ELF-1 (cell line): ENCODE measurements at places on chromosomes 5 and 9.

DNA sequence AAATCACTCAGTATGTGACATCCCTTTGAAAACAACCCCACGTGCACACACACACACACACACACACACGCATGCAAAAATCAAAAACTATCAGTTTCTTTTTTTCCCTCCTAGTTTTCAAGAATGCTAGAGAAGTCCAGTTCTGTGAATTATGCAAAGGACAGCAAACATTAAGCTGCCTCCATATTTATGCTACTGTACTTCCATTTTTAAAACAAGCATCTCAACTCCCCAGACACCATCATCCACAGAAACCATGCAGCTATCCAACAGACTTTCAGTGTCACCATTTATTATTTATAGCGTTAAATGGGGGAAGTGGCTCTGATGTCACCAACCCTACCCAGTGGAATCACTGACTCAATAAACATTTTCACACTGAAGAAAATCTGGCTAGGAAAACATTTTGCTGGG lies 1.6 kb downstream of the FBXW11 start:
- DNase-seq: no peak

GRCh38 chr9:88235615-88236014 lies 97.3 kb upstream of the SPATA31C2 start:
- no peak for DNase-seq

- DNase-seq: no peak
These were observed 338.9 kb downstream of the CDH12 start for GRCh38 chr5:22514231-22514630.

GRCh38 chr5:1510631-1511030 lies 13.1 kb downstream of the LPCAT1 start:
- no peak for DNase-seq

GRCh38 chr5:109192555-109193281 lies 217.1 kb downstream of the PJA2 start:
- no peak for DNase-seq

GRCh38 chr5:99866740-99867139 lies 668.4 kb upstream of the FAM174A start:
- no peak for DNase-seq

- peak; percentile 78 for DNase-seq
These were observed 159.6 kb downstream of the NR2F1-AS1 start for GRCh38 chr5:93421468-93421867.

GRCh38 chr5:85375525-85375924 lies 990.8 kb upstream of the EDIL3 start:
- no peak for DNase-seq

DNA sequence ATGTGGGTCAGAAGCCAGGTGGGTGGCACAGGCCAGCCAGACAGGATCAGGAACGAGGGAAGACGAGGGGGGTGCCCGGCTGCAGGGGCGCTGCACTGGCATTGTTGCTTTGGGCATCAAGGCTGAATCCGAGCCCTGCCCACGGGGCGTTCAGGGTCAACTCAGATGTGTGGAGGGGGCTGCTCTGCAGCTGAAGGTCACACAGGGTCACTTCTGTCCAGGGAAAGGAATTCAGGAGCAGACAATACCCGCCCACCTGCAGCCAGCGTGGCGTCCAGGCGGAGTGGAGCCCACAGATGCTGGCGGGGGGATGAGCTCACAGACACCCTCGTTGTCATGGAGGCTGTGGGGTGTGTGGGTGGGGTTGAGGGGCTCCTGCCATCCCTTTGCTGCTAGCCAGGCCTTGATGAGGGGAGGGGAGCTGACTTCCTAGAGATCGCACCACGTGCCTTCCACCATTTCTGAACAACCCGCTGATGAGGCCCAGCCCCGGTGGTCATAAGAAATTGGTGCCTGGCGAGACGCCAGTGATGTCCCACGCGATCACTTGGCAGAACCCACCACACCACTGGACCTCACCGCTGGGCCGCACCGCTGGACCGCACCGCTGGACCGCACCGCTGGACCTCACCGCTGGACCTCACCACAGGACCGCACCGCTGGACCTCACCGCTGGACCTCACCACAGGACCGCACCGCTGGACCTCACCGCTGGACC lies 31.2 kb downstream of the MRPL36 start:
- no peak for DNase-seq

- DNase-seq: no peak
These were observed 8.1 kb downstream of the ARPC5L start for GRCh38 chr9:124869986-124870560.

- no peak for DNase-seq
These were observed 65.3 kb upstream of the SMC2 start for GRCh38 chr9:104028827-104029226.

- DNase-seq: no peak
These were observed 20.4 kb downstream of the HAVCR2 start for GRCh38 chr5:157088342-157088990.

GRCh38 chr5:67181648-67182221 lies 14.9 kb downstream of the CD180 start:
- peak; percentile 38 for DNase-seq

DNA sequence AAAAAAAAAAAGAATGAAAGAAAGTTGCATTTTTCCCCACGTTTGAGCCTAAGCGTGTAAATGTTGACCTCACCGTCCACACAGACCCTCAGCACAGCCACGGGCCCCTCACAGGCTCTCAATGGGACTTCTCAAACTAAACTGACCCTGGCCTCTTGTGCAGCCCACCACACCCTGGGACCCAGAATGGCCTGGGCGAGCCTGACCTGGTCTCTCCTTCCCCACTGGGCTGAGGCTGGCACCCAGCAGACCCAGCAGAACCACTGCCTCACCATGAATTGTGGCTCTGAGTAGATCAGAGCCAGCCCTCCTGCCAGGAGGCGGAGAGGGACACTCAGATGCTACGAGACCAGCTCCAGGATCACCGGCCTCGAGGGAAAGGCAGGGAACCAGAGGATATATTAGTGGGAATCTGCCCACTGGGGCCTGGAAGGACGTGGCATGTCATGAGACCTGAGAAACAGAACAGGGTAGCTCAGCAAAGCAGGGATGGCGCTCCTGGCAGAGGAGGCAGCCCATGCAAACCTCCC lies 124.4 kb downstream of the ZNF354C start:
- DNase-seq: no peak

DNA sequence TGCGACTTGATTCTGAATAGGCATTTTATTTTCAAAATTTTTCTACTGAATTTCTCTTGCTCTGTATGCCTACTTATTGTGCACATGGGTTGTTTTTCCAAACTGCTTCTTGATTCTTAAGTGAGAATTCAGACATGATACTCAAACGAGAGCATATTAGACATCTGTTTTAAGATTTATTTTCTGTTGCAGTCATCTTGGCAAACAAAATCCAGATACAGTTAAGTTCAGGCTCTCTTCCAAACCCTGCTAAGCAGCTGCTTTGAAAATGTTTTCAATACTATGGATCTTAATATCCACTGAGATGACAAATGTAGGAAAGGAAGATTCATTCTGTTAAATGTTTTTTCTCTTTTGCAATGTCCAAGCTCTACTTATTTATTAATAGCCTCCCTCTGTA lies 4.5 kb downstream of the TMEM215 start:
- no peak for DNase-seq

DNA sequence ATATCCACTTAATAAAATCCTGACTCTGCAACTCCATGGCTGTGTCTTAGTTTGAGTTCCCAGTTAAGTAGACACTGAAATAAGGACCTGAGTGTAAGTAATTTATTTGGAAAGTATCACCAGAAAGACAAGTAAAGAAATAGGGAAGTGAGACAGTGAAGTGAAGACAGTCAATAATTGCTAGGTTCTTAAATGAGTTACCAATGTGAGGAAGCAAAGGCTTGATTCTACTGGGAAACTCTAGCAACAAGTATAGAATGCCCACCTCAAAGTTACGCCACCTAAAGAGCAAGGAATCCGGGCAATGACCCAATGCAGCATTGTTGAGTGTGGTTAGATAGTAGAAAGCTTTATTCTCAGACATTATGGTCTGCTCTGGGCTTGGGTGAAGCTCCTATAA lies 383.9 kb downstream of the TLR4 start:
- no peak for DNase-seq

GRCh38 chr5:18312016-18312415 lies 677.8 kb downstream of the TAF11L14 start:
- no peak for DNase-seq

DNA sequence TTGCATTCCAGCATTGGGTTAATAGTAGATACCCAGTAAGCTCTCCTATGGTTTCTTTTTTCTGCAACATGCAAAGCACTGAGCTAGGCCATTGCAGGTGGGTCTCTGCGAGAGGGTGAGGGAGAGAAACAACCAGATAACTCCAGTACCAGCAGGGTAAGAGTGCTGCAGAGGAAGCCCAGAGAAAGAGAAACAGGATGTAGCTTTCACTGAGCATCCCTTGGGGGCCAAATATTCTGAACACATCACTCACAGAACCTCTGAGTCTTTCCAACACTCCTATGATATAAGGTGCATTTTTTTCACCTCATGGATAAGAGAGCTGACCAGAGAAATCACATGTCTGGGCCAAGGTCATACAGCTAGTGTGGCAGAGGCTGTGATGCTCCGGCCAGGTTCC lies 76.7 kb downstream of the TRIM32 start:
- DNase-seq: no peak

DNA sequence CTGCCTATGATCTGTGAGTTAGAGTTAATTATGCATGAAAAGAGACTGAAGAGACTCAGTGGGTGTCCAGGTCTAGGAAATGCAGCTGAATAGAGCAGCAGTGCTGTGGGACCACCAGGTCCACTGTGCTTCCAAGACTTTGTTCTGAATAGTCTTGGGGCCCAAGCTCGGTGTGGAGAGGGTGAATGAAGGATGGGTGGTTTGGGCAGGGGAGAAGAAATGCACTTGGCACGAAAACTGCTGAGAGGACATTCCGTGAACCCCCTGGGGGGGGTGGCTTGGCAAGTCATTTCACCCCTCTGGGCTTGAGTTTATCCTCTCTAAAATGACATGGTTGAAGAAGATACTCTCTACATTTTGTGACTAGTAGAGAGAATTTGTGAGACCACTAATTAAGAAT lies 36.0 kb upstream of the GOLPH3 start:
- no peak for DNase-seq

DNA sequence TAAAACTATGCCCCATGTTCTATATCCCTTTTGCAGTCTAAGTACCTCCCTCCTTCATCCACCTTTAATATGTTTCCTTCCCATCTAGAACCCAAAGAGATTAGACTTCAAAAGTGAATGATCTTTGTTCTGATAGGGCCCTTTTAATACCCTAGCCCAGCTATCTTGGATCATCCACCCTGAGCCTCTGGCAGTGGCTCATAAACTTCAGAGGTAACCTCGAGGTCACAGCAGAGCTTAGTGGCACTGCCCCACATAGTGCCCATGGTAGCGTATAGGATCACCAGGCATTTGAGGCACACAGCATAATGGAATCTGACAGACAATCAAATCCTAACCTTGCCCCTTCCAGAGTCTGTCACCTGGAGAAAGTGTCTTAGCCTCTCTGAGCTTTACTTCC lies 15.8 kb downstream of the ADRB2 start:
- DNase-seq: no peak

DNA sequence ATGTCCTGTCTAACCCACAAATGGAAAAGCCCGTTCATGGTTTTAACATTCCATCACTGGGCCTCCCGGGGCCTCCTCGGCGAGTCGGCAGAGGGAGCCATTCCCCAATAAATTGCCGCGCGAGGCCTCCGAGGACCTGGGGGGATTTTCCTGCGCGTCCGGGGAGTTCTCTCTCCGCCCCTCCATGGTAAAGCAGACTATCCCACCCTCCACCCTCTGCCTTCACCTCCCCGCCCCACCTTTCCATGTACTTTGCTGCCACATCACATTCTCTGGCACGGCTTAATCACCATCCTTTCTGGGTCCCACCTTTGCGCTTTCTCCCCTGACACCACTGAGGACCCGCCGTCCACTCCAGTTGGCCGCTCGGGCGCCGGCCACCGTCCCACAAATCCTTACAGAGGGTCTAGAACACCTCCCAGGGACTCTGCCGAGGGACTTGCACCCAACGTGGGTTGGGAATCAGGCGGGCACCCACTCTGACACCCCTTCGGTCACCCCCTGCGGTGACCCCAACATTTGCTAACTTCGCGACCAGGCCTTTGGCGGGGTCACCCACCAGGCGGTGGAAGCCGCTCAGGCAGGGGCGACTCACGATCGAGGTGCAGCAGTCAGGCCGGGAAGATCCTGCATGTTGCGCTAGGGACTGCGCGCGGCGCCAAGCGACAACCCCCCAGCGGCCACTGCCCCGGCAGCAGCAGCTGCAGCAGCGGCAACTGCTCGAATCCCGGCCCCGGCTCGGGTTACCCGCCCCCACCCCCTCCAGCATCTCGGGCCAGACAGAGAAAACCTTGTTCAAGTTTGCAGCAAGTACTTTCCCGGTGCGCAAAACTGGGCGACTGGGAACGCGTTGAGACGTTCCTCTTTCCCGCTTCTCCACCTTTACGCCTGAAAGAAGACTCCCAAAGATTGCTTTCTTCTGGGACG lies at the start of gene MEGF10:
TSS of gene MEGF10 (plus strand) at position 778 of the 927 bp plus-strand sequence. CDS start 40,513 bp downstream, outside the sequence.
- DNase-seq: peak; percentile 76

DNA sequence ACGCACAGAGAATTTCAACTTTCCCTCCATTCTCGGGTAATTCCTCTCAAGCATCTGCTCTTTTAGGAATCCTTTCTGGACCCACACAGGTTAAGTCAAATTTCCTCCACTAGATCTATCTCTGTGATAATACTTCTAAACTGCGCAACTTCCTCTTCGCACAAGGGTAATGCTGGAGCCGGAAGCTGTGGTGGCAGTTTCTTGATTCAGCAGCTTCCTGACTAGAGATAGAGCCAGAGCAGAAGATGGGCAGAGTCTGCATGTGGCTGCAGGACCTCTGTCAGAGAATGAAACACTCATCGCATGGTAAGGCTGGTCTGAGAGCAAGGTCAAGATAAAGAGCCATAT lies 11.1 kb upstream of the CDC42SE2 start:
- DNase-seq: no peak

DNA sequence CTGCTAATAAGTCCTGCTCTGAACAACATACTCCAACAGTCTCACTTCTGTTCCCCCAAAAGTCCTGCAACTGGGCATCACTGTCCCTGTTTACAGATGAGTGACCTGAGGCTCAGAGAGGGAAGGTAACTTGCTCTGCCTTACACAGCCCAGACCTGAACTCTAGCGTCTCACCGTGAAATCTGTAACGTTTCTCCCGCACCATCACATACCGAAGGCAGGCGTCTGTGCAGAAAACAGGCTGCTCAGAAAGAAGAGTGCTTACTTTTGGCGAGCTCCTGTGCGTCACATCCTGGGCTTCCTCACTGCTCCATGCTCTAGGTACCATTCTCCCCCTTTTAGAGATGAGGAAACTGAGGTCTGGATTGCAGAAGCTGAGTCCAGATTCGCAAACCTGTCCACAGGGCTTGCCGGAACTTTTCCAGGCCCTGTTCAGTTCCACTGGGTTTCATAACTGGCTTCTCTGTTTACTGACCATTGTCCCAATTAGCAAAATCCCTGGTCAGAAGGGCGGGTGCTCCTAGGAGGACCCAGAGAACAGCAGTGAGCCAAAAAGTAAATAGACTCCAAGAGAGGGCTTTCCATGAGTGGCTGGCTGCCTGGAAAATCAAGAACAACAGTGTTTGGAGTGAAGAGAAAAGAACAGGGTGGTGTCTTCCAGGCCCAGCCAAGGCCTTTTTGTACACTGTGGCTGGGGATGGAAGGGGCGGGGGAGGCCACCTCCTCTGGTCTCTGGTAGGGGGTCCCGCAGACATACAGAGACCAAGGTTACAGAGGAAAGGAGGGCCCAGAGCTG lies 27.1 kb downstream of the GSN start:
- no peak for DNase-seq

- peak; percentile 77 for DNase-seq
These were observed 297.6 kb downstream of the NTRK2 start for GRCh38 chr9:84966876-84967830.

- DNase-seq: peak; percentile 66
These were observed 37.8 kb downstream of the FAM78A start for GRCh38 chr9:131238402-131239021.

GRCh38 chr5:133697536-133698258 lies 85.4 kb upstream of the FSTL4 start:
- no peak for DNase-seq

GRCh38 chr5:119470105-119470763 lies 17.9 kb downstream of the HSD17B4 start:
- peak; percentile 74 for DNase-seq
